ENCODE measurements at places on chromosomes 11 and 22.
A peak's percentile ranks its signal among the peaks of the same experiment; 100 is the strongest.

DNA sequence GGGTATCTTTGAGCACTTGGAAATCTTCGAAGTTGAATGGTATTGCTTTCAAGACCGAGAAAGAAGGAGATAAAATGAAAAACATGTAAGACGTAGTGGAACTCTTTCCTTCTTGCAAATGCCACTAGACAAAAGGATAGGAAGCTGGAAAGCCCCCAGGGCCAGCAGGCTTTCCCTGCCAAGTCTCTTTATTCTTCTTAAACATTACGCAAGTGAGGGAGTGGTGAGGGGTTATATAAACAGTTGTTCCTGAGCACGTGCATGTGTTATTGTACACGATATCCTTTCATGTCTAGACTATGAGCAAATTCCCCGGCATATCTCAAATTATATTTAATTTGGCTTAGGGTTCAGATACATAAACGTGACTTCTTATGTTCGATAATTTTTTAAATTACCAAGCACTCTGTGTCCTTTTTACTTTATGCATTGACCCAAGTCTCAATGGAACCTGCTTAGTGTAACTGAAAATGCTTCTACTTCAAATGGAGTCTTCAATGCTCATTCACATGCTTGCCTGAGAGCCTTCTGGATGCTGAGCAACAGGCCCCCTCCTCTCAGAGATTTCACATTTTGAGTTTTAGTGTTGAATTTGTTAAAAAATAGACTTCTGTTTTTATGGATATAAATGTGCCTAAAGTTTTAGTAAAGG, 59.0 kb downstream of the PPP2R1B start:
- DNase-seq = peak; percentile 71

DNA sequence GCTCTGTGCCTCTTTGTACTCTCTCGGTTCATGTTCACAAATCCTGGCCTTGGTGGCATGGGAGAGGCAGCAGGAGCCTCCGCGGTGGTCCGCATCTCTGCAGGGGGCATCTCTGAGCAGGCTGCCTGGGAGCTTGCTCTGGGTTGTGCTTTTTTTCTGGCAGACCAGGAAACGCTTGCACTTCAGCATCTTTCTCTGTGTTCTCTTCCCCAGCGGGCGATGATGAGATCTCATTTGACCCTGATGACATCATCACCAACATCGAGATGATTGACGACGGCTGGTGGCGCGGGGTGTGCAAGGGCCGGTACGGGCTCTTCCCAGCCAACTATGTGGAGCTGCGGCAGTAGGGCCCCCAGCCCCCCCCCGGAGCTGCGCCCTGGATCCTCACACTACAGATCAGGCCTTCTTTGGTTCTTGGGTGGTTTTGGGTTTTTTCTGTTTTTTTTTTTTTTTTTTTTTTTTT, 36.5 kb downstream of the CTTN start:
- DNase-seq = no peak

DNA sequence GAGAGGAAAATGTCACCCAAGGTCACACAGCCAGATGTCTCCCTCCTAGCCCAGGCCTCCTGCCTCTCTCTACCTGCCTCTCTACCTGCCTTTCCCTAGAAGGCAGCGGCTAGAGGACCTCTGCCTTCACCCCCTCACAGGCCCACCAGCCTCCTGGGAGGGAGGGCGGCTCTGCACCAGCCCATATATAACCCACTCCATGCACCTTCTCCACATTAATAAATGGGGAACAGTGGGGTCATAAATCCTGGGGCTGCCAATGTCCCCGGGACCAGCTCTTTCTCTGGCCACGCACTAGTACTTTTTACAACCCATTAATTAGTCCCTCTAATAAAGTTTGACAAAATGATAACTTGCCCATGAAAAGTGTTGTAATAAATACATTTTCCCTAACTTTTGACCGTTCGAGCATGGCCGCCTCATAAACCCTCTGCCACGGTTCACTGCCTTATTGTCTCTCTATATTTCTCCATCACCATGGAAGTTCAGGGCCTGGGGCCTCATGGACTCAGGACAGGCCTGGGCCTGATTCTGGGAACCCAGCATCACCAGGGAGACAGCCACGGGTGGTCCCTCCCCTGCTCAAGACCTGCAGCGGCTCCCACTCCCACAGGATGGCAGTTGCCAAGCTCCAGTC, 102.1 kb downstream of the MN1 start:
- DNase-seq = no peak

DNA sequence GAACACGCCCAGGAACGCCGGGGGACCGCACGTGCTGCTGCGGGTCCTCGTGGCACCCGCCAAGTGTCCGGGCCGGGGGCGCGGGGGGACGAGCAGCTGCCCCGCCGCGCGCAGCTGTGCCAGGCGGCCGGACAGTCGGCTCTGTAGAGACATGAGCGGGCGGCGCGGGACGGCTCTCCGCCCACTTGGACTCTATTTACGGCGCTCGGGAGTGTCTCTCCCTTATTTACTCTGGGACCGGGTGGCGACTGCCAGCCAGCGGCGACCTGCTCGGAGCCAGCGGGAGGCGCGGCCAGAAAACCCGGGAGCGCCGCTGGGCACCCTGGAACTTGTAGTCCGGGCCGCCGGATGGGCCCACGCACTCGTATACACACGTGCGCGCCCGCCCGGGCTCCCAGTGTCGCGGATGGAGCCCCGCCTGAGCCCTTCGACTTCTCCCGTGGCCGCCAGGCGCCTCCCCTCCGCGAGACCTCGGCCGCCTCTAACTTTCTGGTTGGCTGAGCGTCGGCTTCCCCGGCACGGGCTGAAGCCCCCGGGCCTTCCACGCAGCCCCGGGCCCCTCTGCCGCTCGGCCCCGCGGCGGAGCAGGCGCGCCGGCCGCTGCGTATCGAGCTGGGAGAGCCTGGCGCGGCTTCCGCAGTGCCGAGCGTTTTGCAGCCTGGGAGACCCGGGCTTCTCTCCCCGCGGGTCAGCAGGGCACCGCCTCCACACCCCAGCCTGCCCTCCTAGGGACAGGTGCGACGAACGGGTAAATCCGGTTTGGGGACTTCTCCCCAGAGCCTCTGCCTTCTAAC, at the start of gene MACROD1:
Gene MACROD1 (minus strand): TSS at position 272 of the 794 bp plus-strand sequence. CDS start 119 bp downstream, at position 153.
- peak; percentile 94 for DNase-seq

GRCh38 chr11:14577292-14577691, 57.1 kb upstream of the PSMA1 start:
- no peak for DNase-seq

DNA sequence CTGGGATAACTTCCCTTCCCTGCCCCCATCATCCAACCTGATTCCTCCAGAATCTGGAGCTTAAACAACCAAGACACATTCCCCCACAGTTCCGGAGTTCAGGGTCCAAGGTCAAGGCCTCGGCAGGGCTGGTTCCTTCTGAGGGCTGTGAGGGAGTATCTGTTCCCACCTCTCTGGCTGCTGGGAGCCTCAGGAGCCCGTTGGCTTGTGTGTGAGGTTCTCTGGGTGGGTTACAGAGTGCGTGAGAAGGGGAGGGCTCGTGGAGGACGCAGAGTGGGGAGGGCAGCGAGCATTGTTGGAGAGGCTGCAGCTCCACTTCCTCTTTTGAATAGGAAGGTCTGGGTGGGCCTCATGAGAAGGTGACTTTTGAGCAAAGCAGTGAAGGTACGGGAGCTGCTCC, 8.5 kb downstream of the SERHL2 start:
- peak; percentile 19 for DNase-seq

DNA sequence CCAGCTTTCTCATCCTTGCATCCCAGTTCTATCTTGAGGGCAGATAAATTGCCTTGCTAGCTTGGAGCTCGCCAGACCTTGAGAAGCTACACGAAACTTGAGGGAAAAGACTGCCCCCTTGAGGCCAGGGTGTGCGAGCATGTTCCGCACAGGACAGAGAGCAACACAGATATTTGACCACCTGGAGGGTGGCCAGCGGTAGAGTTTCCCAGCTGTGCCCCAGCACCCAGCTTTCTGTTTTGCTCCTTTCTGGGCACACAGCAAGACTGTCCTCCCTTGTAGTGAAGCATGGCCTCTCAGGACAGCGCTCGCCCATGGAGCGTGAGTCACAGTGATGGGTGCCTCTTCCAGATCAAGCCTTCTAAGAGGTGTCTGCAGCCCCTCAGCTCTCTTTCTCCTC, 23.5 kb downstream of the SPATA19 start:
- DNase-seq = peak; percentile 61

GRCh38 chr11:28878025-28878424, 769.8 kb downstream of the METTL15 start:
- DNase-seq = no peak

GRCh38 chr22:45228401-45228754, 12.3 kb downstream of the KIAA0930 start:
- no peak for DNase-seq

- DNase-seq = no peak
Measured at GRCh38 chr11:88300888-88301487, 36.5 kb downstream of the CTSC start.

Measured in Right ventricle myocardium superior (tissue), 1 donor.